ENCODE measurements at places on chromosomes 3 and 15. TPM values are rescaled to one million over a fixed set of nuclear protein-coding genes. Genes with fewer than 3 reads are reported as not detected.

Gene UROC1
- not detected for total RNA-seq

Gene TLR9
- not detected for total RNA-seq

Gene CCR3
- total RNA-seq: not detected

Gene FANCD2OS
- not detected for total RNA-seq

Gene GOLGA8F
- not detected for total RNA-seq

Gene SPINK8
- not detected for total RNA-seq

Gene TMCO5A
- total RNA-seq: not detected

Gene ACSBG1
- total RNA-seq: 1.9 TPM

Gene MYZAP
- total RNA-seq: 23.0 TPM

- no peak for DNase-seq
These were observed 7.0 kb upstream of the TM4SF18 start for GRCh38 chr3:149340310-149340933.

GRCh38 chr3:158121295-158121694 lies 11.4 kb downstream of the RSRC1 start:
- DNase-seq: no peak

GRCh38 chr15:44207643-44208042 lies 12.6 kb upstream of the FRMD5 start:
- no peak for DNase-seq

GRCh38 chr3:196931828-196932587 lies 10.3 kb downstream of the NCBP2 start:
- no peak for DNase-seq

DNA sequence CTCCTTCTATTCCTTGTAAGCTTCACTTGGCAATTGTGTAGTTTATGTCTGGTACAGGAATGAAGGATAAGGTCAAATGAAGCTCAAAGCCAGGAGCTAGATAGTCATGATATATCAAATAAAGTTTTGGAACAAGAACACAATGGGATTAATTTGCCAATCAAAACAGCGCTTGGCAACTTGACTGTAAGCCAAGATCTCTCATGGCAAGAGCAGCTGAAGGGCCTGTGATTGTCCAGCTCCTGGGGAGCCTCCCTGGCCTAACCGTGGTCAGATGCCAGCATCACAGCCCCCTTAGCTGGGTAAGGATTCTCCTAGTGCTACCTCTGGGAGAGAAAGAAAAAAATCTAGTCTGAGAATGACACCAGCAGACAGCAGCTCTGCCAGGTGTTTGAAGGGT lies 97.2 kb downstream of the LIPC start:
- DNase-seq: no peak

DNA sequence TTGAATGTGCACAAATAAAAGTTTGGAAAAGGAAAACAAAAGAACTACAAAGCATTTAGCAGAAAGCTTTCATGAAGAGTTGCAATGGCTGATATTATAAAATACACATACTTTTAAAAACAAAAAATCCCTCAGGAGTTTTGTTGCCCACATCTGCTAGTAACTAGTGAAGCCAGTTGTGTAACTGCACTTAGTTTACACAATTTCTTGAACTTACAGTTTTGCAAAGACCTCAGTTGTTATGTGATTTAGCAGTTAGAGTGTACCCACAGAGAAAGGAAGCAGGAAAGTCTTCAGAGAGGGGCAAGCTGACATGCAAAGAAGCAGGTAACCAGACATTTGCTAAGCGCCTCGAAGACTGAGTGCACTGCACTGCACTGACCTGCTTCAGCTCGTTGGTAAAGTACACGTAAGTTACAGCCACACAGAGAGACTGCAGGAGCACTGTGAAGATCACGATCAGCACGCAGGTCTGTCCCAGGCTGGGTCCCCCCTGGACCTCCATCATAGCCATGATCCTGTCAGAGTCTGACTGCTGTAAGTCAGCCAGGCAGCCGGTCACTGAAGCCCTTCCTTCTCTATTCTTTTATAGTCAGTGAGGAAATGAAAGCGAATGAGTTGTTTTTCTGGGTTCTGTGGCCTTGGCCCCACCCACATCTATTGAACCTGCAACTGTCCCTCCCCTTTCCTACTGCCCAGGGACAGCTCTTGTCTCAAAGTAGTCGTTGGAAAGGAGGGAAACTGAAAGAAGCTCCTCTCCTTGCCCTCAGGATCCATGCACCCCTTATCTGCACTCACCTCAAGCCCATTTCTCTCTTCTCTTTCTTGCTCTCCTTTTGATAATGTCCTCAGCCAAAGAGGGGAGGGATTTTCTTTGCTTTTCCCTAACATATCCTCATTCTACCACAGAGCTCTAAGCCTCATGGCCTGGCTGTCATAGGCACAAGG lies at the start of gene TNFSF10:
TNFSF10 (minus strand) TSS at position 560 of the 948 bp plus-strand sequence; CDS start at position 514, 46 bp downstream.
- DNase-seq: peak; percentile 80

DNA sequence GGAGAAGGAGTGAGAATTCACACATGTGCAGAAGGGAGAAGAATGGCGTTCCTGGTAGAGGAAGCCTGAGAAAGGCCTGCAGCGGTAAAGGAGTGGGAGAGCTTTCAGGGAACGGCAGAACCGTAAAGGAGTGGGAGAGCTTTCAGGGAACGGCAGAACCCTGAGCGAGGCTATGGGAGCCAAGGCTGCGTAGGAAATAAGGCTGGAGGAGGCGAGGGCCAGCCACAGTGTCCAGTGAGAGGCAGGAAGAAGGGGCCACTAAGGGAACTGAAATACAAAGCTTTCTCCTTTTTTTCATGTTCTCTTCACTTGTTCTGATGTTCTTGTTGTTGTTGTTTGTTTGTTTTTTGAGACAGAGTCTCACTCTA lies 41.6 kb downstream of the GOLGA6L10 start:
- peak; percentile 25 for DNase-seq

DNA sequence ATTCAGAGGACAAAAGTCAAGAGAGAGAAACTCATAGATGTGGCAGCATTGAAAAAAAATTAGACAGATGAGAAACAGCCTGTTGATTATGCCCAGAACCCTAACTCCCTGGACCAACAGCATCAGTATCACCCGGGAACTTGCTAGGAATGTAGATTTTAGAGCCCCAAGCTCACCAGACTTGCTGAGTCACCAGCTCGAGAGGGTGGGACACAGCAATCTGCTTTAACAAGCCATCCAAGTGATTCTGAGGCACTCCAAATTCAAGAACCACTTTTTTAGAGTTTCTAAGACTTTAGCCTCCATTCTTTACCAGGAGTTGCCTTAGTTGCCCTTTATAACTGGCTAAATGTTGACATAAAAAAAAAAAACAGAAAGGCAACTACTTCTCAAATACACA lies 70.9 kb downstream of the CGGBP1 start:
- DNase-seq: no peak

GRCh38 chr3:191568206-191568605 lies 107.2 kb downstream of the PYDC2 start:
- no peak for DNase-seq

- no peak for DNase-seq
These were observed 211.8 kb downstream of the NAALADL2 start for GRCh38 chr3:175070946-175071345.

DNA sequence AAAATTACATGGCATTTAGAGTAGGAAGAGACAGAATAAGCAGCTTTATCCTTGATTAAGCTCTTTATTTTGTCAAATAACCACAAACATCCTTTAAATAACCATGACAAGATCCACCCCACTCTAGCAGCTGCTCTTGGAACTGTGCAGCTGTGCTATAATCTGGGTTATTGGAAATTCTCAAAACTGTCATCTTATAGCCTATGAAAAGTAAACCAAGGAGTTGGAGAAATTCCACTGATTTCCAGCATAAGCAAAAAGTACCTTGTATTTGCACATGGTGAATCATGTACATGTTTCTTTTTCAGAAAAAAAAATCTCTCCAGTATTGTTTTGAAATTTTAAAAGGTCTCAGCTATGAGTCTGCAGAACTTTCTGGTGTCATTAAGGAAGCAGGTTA lies 88.8 kb upstream of the ABI3BP start:
- no peak for DNase-seq

DNA sequence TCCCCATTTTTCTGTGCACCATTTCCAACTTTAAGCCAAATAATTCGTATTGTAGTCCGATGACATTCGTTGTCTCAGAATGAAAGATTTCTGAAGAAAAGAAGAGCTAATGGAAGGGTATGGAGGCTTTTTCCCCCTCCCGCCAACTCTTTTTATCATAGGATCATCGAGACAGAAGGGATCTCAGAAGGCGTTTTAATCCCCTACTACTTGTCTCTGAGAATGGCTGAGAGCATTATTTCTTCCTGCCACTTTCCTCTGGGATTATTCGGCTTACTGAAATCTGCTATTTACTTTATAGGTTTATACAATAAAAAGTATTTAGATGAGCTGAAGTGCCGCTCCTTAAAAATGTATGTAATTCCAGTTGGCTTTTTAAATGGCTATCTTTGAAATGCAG lies 789.8 kb downstream of the EDEM1 start:
- DNase-seq: no peak

DNA sequence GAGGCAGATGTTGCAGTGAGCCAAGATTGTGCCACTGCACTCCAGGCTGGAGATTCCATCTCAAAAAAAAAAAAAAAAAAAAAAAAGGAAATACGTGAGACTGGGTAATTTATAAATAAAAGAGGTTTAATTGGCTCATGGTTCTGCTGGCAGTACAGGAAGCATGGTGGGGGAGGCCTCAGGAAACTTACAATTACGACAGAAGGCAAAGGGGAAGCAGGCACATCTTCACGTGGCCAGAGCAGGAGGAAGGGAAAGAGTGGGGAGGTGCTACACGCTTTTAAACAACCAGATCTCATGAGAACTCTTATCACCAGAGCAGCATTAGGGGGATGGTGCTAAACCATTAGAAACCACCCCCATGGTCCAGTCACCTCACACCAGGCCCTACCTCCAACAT lies 138.2 kb upstream of the IL12A start:
- no peak for DNase-seq

DNA sequence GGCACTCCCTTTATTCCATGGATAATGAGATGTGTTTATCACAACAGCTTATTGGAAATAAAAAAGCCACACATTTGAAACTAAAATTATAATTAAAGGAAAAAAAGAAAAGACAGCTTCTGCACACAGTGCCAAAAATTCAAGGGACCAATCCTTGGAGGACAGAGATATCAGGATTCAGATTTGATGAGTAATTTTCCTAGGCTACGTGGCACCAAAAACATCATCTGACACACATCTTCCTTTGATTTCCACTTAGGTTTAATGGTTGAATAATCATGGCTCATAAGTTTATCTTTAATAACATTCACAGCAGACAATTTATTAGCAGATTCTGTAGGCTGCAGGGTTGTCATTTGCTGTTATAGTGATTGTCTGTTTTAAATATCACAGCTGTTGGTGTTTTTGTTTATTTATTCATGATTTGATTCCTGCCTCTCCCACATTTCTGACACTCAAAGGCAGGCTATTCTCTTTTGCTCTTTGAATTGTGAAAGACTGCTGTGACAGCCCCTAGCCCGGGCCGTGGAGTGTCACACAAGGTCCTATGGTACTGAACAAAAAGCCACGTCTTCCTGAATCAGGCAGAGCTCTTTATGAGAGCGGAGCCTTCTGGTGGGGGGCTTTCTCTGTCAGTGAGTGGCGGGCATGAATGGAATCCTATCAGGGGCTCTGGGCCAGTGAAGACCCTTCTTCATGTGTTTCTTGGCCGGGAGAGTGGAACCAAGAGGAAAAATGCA lies 708.5 kb downstream of the SQOR start:
- DNase-seq: no peak

- DNase-seq: no peak
These were observed 12.0 kb downstream of the MESD start for GRCh38 chr15:80977627-80978036.

GRCh38 chr3:36923523-36923943 lies 21.3 kb downstream of the TRANK1 start:
- no peak for DNase-seq

DNA sequence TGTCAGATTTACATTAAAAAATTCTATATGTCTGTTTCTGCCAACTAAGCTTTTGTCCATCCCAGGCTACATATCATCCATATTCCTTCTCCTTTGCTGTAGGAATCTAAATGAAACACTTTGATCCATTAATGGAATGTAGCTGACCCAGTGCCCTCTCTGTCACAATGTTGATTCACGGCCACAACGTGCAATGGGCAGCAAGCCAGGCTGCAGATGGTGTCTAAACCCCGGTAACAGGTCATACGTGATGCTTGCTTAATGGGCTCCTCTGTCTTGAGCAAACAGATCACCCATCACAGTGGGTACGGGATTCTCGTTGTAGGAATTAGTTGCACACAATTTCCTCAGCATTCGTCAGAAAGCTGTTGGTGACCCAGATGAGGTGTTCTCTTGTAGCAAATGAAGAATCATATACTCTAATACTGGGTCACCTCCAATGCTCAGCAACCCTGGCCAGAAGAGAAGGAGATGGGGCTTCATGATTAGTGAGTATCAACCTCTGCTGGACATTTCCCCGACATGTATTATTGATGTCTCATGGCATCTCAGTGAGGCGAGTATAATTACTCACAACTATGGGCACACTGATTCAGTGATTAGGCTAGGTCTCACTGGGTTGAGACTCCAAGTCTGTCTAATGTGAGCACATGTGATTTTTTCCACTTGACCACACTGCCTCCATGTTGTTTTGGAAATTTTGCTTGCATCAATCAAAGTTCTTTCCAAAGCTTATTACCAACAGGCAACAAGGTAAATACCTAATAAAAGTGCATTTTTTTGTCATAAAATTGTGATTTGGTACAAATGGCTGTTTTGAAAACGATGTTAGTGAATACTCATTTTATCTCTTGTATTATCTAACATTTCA lies 12.9 kb upstream of the DCBLD2 start:
- DNase-seq: no peak

- no peak for DNase-seq
These were observed 383.1 kb upstream of the TPRG1 start for GRCh38 chr3:188788621-188789081.

- DNase-seq: no peak
These were observed 869.2 kb downstream of the DIPK2A start for GRCh38 chr3:144840866-144841265.

GRCh38 chr3:12611117-12611516 lies 52.8 kb downstream of the RAF1 start:
- DNase-seq: no peak

DNA sequence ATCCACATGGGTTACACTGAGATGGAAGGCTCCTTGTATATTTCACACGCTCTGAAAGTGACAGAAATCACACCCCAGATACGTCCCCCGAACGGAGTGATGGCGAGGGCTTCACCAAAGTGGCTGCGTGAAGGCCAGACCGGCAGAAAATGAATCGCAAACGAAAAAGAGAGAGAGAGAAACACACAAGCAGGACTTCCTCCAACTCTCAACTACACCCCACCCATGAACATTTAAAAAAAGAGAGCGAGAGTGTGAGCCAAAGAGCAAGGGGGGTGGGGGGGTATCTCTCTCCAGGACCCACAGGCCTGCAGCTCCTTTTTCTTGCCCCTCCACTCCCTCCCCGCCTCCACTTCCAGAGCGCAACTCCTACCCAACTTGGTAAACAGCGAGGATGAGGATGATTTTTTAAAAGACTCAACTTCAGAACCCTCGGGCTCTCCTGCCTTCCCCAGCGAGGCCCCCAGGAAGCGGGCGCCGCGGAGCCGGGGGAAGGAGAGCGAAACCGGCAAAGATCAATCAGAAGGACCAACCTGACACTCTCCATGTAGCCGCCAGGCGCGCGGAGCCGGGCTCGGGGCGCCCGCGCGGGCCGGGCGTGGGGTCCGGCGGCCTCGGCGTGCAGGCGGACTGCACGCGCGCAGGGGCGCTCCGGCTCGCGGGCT lies 519.1 kb downstream of the FOXP1 start:
- peak; percentile 46 for DNase-seq

Data from breast epithelium (tissue), 4 donors.